ENCODE measurements at places on chromosomes 3 and 15. TPM values are rescaled to one million over a fixed set of nuclear protein-coding genes. Genes with fewer than 3 reads are reported as not detected.

TM6SF1 gene
- 7.3 TPM for total RNA-seq

FAM174B gene
- total RNA-seq, result 7.1 TPM

RGMA gene
- total RNA-seq, result 9.9 TPM

MYZAP gene
- 491 TPM for total RNA-seq

GOLGA6D gene
- total RNA-seq, result not detected

HGD gene
- total RNA-seq, result not detected

GOLGA8Q gene
- 0.70 TPM for total RNA-seq

PRR23E gene
- total RNA-seq, result not detected

SERINC4 gene
- total RNA-seq, result not detected

RPP25 gene
- 4.3 TPM for total RNA-seq

MOBP gene
- total RNA-seq, result 0.20 TPM

MESP1 gene
- 2.4 TPM for total RNA-seq

PIF1 gene
- total RNA-seq, result 0.28 TPM

GRM2 gene
- total RNA-seq, result 0.19 TPM

CCNB2 gene
- not detected for total RNA-seq

TARS3 gene
- 33.0 TPM for total RNA-seq

A4GNT gene
- total RNA-seq, result not detected

CA12 gene
- total RNA-seq, result 5.5 TPM

GP5 gene
- total RNA-seq, result not detected

BLOC1S6 gene
- total RNA-seq, result 46.6 TPM

SHC4 gene
- 5.3 TPM for total RNA-seq

CHRD gene
- 7.0 TPM for total RNA-seq

HRH1 gene
- 1.6 TPM for total RNA-seq

BNC1 gene
- 15.6 TPM for total RNA-seq

TJP1 gene
- total RNA-seq, result 86.9 TPM

TEX55 gene
- not detected for total RNA-seq

PDHB gene
- total RNA-seq, result 181 TPM

HYAL2 gene
- 198 TPM for total RNA-seq

NECTIN3 gene
- 8.8 TPM for total RNA-seq

All from right atrium auricular region (tissue), 2 donors.